ENCODE measurements at places on chromosomes 7 and 10.

DNA sequence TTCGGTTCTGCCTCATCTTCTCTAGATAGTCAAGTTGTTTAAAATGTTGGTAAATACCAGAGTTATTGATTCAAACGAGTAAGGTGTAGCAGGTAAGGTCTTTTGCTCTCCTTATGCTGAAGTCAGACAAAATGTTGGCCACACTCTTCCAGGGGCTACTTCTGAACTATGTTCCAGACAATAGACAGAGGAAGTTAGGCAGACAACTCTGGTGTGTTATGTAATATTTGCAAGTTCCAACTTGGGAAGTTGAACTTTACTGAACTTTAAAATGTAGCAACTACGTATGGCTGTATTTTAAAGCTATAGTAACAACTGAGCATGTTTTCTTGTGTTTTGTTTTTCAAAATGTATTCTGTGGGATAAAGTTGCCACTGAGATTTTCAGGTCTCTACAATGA lies 125.7 kb upstream of the NEBL start:
- no peak for DNase-seq

DNA sequence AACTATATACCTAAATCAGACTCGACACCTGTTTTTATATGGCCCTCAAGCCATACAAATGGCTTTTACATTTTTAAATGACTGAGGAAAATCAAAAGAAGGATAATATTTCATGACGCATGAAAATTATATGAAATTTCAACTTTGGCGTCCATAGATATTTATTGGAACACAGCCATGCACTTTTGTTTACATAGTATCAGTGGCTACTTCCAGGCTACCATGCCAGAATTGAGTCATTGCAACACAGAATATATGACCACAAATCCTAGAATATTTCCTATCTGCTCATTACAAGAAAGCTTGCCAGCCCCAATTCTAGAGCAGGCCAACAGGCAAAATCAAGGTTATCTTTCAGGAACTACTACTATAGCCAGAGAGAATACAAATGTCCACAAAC lies 29.3 kb downstream of the AFAP1L2 start:
- no peak for DNase-seq

DNA sequence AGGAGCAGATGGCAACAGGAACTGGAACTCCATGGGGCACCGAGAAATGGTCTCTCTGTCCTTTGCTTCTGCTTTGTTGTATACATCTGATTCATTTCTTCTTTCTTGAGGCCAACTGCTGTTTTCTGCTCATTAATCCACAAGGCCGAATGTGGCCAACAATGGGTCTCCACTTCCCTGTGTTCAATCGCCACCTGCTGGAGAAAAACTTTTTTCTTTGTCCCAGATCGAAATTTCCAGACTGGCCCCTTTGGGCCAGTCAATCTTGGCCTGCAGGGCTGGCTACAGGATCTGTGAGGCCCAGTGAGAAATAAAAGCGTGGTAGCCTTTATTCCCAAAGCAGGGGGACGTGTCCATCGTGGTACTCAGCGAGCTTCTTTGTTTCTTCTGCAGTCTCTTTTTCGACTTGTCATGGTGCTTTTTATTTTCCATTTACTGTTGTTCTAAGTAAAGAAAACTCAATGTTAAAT lies 58.8 kb downstream of the PARP12 start:
- peak; percentile 50 for DNase-seq

DNA sequence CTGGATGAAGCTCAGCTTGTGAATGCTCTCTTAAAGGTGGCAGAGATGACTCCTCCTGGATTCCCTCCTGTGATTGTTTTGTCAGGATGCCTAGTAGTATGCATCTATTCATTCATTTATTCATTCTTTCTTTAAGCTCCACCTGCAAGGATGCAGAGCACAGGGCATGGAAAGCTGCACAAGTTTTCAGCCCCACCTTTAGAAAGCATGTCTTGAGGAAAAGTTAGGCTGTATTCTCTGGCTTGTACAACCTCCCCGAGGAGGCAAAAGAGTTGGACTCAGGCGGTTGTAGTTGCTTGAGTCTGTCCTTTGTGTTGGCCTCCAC lies 22.4 kb downstream of the ARID5B start:
- DNase-seq = no peak

- DNase-seq = peak; percentile 28
Observed at GRCh38 chr10:26436848-26437247, 1.3 kb upstream of the APBB1IP start.

GRCh38 chr10:20768843-20769242 lies 128.3 kb downstream of the NEBL start:
- DNase-seq = no peak

- DNase-seq = no peak
Observed at GRCh38 chr10:80158598-80159127, 26.1 kb downstream of the PLAC9 start.

All from stimulated activated CD4-positive, alpha-beta T cell treated with anti-CD3 and anti-CD28 coated beads, Interleukin-15, amount 100 ng/mL, for 24 hours (primary cell).